Activated CD4-positive, alpha-beta T cell treated with anti-CD3 and anti-CD28 coated beads for 4 hours (primary cell): ENCODE measurements at places on chromosomes 6 and 20.

- no peak for DNase-seq
Observed at GRCh38 chr6:160851031-160851430, 140.5 kb upstream of the MAP3K4 start.

DNA sequence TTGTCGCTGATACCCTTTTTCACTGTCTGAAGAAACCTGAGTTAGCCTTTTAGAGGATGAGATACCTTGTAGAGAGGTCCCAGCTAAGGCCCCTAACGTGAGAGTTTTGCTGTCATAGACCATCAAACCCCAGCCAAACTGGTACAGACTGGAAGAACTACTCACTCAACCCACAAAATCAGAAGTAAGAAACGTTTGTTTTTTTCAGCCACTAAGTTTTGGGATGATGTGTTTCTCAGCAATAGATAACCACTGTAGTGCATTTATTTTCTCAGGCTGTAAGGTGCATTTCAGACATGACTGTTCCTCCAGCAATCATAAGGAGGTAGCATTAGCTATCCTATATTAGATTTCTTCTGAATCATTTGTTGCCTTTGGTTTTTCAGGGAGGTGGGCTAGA is 407.3 kb upstream of the FLRT3 start:
- no peak for DNase-seq

DNA sequence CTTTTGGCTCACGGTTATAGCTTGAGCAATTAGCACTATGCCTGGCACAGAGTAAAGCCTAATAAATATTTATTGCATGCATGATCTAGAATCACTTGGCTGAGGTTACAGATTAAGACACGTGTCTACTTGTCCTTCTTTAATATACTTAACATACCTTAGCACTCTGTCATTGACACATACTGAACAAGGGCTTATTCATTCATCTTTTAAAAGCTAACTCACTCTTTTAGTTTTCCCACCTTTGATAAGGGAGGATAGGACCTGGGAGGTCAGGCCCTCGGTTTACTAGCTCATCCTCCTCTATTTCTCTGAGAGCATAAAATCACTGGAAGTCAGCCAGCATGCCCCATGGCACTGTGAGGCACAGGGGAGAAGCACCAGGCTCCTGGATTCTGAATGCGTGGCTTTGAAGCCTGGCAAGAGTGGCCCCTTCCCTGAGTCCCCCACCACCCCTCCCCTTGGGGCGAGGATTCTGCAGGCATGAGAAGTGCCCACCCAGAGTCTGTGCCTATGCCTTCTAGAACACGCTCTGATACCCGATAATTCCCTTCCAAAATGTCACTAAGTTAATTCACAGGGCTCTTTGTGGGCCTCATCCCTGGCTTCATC is 11.2 kb downstream of the ZCCHC3 start:
- no peak for DNase-seq

- DNase-seq = no peak
Observed at GRCh38 chr20:19465536-19465935, 253.1 kb downstream of the SLC24A3 start.

GRCh38 chr6:116349216-116349615 is 21.5 kb upstream of the DSE start:
- DNase-seq = no peak

DNA sequence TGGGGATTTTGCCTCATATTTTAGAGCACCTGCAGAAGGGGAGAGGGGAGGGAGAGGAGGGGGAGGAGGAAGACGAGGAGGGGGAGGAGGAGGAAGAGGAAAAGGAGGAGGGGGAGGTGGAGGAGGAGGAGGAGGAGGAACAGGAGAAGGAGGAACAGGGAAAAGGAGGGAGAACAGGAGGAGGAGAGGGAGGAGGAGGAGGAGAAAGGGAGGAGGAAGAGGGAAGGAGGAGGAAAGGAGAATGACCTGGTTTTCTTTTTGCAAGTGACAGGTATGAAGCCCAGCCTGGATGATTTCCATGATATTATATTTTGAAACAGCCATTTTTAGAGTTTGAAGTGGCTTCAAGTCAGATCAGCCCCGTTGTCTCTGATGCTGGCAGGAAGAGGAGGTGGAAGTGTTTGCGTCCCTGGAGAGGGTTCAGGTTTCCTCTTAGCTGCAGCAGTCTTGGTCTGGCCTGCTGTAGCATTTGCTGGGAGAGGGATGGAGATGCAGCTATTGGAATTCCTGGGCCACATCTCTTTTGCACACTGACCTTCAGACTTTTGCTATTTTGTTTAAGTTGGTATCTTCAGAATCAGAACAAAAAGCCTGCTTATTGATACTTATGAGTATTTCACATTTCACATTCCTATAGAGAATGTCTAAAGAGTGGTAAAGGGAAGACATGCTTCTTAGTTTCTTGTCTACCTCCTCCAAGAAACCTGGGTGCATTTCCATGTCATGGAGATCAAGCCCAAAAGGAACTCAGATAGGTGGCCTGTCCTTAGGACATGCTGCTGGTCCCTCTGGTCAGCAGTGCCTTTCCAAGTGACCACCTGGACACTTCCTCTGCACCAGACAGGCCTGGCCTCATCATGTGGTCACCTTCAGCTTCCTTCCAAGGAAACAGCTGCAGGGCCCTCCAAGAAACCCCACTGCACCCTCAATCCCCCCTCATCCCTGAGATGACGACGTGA is 54.3 kb upstream of the IYD start:
- no peak for DNase-seq

- DNase-seq = no peak
Observed at GRCh38 chr6:21227486-21227885, 366.1 kb upstream of the SOX4 start.

- DNase-seq = peak; percentile 5
Observed at GRCh38 chr6:113909224-113909856, 52.2 kb downstream of the MARCKS start.

- no peak for DNase-seq
Observed at GRCh38 chr6:20207088-20207418, 5.2 kb downstream of the MBOAT1 start.

DNA sequence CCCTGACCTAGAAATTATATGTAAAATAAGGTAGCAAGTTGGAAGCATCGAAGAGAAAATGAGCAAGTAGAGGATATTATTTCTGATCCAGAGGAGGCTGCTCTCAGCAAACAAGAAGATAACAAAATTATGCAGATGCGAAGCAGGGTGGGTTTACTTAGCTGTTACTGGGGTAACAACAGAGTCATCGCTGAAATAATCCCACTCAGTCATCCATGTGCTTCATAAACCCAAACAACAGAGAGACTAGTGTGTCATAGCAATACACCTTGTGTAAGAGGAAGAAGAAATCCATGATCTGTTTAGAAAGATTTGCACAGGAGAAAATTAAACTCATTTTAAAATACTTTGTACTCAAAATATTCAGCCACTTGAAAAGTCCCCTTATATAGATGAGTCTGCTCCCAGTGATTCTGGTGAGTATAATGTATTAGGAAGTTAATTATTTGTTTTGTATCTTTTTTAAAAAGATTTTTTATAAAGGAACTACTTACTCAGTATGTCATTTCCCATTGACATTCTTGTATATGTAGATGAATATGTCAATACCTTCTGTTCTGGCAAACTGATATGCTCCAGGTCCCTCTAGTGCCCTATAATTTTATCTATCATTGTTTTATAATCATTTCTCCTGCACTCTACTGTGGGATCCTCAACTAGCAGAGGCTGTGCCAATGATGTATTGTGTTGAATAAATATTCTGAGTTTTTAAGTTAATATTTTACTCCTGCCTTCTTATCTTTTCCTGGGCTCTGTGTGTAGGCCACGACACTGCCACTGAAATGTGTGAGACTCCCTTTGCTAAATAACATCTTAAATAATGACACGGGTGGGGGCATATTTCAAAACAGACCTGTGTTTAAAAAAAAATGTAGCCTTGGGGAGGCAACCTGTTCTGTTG is 8.6 kb upstream of the HIVEP2 start:
- no peak for DNase-seq

- no peak for DNase-seq
Observed at GRCh38 chr6:44779130-44779826, 391.8 kb downstream of the CDC5L start.

DNA sequence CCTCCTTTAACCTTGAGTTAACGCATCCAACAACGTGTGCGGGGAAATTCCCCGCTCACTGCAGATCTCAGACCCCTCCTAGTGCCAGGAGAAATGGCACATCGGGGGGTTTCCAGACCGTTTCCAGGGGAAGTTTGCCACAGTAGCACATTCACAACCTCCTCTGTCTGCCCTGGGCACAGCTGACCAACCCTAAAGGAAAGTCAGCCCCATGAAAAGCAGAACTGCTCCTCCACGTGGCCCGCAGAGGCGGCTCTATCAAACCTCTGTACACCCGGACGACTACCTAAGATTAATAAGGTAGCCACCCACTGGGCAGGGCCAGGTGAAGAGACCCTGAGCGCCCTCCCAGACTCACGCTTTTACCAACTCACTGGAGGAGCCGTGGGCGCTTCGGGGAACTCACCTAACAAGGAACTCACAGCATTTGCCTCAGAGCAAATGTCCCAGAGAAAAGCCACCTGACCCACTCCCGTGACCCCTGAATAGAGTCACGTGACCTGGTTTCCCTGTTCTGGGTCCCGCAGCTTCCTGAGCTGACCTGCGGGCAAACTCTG is 93.1 kb downstream of the PRND start:
- peak; percentile 82 for DNase-seq
